Bronchus fibroblast of lung (primary cell): ENCODE measurements at places on chromosomes 5 and 9. TPM values are rescaled to one million over a fixed set of nuclear protein-coding genes. Genes with fewer than 3 reads are reported as not detected.

Gene PTCH1
- total RNA-seq: 5.0 and 5.8 TPM in 2 replicates

Gene PLEKHG4B
- total RNA-seq: 2.2 TPM in 2 replicates

Gene SLC46A2
- total RNA-seq: not detected in 2 replicates

Gene GRIN3A
- total RNA-seq: not detected in 2 replicates

Gene SYNPO
- 1.0 and 1.3 TPM in 2 replicates for total RNA-seq

Gene CYSRT1
- total RNA-seq: 0.74 and 1.2 TPM in 2 replicates

Gene CCDC192
- total RNA-seq: not detected in 2 replicates

Gene LCP2
- not detected in 2 replicates for total RNA-seq

Gene NAA35
- total RNA-seq: 9.6 and 10.3 TPM in 2 replicates

Gene HMMR
- 40.6 and 55.0 TPM in 2 replicates for total RNA-seq

Gene SLC34A3
- not detected in 2 replicates for total RNA-seq

Gene HTR4
- total RNA-seq: not detected in 2 replicates

Gene SPTLC1
- 69.4 and 76.2 TPM in 2 replicates for total RNA-seq

Gene CCDC152
- total RNA-seq: 2.8 and 4.0 TPM in 2 replicates

Gene CBY3
- not detected in 2 replicates for total RNA-seq

Gene ADGRD2
- not detected in 2 replicates for total RNA-seq

Gene PLPP7
- 3.7 TPM in 2 replicates for total RNA-seq

Gene SLC4A9
- not detected in 2 replicates for total RNA-seq

Gene SPINK7
- total RNA-seq: not detected in 2 replicates

Gene PAEP
- total RNA-seq: not detected in 2 replicates

Gene CNTLN
- 5.9 and 8.2 TPM in 2 replicates for total RNA-seq

Gene C5orf63
- total RNA-seq: 2.0 and 2.2 TPM in 2 replicates
